ENCODE measurements at places on chromosomes 7 and 10. TPM values are rescaled to one million over a fixed set of nuclear protein-coding genes. Genes with fewer than 3 reads are reported as not detected.
A peak's percentile ranks its signal among the peaks of the same experiment; 100 is the strongest.

GRCh38 chr10:10826125-10826524 is 191.5 kb upstream of the CELF2 start:
- peaks cover 10% of the 10 kb centered on the region for H3K27me3 ChIP-seq
- no peaks in the 10 kb centered on the region for H3K36me3 ChIP-seq
- H3K4me3 ChIP-seq = no peak overlapping the region
- DNase-seq = no peak

DNA sequence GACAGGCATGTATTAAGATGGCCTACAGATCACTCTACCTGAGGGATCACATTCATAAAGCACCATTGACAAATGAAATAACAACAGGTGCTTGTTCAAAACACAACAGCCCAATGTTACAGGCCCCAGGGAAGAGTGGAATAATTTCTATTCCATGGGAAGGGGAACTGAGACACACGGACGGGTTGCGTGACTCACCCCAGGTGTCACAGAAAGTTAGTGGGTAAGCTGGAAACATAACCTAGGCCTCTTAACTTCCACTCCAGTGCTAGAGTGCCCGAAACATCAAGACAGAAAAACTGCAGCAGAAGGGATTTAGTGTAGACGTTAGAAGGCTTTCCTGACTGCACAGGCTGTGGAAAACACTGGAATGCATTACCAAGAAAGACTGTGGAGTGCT is 48.3 kb downstream of the SLC37A3 start:
- H3K27ac ChIP-seq = no peak overlapping the region
- H3K36me3 ChIP-seq = peaks cover 68% of the 10 kb centered on the region
- DNase-seq = no peak
- H3K27me3 ChIP-seq = no peaks in the 10 kb centered on the region

DNA sequence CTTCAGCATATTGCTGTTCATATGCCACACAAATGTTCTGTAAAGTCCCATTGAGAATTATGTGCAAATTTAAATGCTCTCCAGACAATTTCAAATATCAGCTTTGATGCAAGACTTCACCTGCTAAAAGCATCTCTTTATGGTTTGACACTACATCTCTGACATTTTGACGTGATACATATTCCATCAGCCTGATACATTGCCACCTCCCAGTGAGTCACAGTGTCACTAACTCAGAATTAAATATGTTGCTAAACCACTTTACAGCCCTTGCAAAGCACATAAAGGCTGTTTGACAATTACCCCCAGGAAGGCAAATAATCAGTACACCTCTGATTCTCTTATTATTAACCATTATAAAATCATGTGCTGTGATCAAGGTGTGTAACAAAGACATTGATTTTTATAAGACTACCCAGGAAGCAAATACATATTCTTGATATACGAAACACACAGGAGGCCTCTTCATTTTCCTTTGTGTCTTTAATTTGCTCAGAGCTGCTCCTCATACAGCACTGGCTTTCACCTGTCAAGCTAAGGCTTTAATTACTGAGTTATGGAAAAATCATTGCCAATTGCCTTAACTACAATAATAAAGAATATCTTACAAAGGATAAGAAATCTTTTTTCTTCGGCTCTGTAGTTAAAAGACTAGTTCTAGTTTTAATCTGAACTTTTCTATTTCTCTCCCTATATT is 547.5 kb upstream of the C7orf33 start:
- no peaks in the 10 kb centered on the region for H3K27me3 ChIP-seq
- H3K4me1 ChIP-seq = no peaks in the 10 kb centered on the region
- no peak for DNase-seq
- no peaks in the 10 kb centered on the region for H3K36me3 ChIP-seq
- no peak overlapping the region for H3K27ac ChIP-seq

DNA sequence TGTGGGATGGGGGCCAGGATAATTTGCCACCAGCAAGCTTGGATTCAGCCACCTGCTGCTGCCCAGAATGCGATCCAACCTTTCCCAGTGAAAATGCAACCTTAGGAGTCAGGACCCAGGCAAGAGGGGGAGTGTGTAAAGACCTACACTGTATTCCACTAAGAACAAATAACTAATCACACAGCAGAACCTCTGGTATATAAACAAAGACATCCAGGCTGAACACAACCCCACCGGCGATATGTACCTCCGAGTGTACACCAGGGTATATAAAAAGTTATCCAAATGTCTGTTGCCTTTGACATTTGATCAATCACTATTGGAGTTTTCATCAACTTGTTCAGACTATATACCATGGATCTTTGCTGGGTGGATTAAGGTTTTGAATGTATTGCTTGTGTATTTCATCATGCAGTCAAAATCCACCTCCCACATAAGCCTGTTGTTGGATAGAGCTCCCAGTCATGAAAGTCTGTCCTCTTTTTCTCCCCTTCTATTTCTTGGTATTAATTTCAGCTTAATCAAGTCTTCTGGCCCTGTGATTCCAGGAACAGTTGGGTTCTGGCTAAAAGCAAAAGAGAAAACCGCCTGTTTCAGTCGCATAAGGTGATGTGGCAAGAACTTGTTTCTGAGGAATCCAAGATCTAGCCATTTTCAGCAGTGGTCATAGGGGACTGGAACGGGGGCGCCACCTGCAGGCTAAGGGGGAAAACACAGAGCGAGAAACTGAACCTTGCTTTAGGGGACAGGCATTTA is 290.7 kb downstream of the CCDC3 start:
- H3K4me3 ChIP-seq = no peak overlapping the region
- peak; percentile 92 for DNase-seq
- H3K27me3 ChIP-seq = no peaks in the 10 kb centered on the region
- peaks cover 72% of the 10 kb centered on the region for H3K4me1 ChIP-seq
- H3K27ac ChIP-seq = peak overlapping the region; percentile 77

DNA sequence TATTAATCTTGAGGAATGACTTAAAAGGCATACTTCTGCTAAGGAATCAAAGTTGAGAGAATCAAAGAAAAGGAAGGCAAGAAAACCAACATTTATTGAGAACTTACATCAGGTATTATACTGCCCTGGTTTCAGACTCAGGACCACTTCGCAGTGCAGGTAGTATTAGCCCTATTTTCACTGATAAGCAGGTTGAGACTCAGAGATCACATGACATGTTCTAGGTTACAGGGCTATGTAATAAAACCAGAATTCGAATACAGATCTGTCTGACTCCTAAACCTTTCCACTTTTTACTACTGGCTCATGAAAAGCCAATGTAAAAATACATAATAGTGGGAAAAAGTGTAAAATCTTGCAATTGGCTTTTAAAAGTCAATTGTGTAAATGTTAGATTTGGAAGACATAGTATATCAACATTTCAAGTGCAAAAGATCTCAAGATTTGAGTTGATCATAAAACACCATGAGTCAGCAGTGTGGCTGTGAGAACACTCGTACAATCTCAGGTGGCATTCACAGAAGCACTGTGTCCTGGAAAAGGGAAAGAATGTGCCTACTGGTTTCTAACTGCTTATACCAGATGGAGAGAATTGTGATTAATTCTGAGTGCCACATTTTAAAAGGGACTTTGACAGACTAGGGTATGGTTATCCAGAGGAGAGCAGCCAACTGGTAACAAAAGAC is 195.8 kb upstream of the MKLN1 start:
- no peak for DNase-seq
- no peak overlapping the region for H3K27ac ChIP-seq
- no peaks in the 10 kb centered on the region for H3K4me1 ChIP-seq
- no peak overlapping the region for H3K4me3 ChIP-seq
- no peaks in the 10 kb centered on the region for H3K27me3 ChIP-seq

DNA sequence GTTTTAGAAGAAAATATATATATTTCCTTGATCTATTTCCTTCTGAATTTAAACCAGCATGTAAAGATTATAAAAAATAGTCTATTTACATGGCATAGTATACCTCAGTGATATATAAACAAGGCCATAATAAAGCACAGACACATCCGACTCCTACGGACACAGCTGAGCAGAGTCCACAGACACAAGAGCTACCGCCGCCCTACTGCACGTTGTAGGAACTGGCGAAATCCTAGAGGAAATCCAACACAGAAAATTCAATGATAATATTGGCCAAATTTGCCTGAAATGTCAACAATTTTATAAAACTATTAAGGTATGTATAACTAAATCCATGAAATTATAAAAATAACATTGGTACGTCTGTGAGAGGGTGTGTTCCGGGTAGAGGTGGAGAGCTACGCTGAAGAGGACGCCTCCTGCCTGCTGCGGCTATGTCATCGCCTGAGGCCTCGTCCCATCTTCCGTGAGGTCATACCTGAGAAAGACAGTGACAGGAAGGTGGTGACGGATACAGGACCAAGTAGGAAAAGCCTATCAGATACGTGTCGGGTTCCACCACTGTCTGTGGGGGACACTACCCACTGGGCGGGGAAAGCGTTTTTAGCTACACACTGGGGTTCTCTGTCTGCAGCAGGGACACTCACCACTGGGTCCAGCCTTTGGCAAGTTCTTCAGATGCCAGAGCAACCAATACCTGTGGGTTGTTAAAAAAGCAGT is 29.3 kb upstream of the NCAPG2 start:
- H3K4me1 ChIP-seq = peaks cover 2% of the 10 kb centered on the region
- DNase-seq = no peak
- H3K27me3 ChIP-seq = no peaks in the 10 kb centered on the region
- no peak overlapping the region for H3K4me3 ChIP-seq
- peaks cover 32% of the 10 kb centered on the region for H3K36me3 ChIP-seq

DNA sequence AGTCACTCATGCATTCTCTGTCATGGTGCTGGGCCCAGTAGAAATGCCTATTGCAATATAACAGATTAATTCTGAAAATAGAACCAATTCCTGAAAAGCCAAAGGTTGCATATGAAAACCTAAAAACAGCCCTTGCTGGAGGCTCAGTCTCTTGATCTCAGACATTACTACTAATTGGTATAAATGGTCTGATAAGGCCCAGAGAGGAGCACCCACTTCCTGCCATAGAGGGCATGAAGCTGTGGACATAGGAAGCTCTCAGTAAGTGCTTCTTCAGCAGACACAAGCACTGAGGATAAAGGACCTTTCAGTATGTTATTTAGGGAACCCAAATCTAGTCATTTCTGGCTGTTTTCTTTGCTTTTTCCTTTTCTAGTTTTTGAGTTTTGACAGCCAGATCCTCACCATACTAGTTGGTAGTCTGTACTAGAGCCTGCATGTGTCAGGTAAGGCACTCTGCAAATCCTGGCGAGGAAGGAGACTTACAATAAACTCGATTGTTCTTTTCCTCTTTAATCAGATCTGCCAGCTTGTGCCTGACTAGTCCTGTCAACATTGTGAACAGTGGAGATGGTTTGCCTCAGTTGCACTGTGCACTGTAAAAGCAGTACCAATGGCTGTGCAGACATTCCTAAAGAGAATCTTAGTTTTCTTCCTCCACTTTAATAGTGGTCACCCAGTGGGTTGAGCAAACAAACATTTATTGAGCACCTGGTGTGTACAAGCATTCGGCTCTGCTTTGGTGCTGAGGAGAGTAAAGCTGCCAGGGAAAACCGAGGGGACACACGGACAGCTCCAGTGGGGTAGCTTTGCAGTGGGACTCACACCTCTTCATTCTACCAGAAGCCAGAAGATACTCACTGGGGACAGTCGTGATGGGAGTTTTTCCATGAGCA is 140.9 kb downstream of the CHN2 start:
- H3K4me1 ChIP-seq = peaks cover 22% of the 10 kb centered on the region
- peaks cover 2% of the 10 kb centered on the region for H3K27me3 ChIP-seq
- no peaks in the 10 kb centered on the region for H3K36me3 ChIP-seq
- DNase-seq = no peak
- no peak overlapping the region for H3K4me3 ChIP-seq
- no peak overlapping the region for H3K27ac ChIP-seq

- H3K36me3 ChIP-seq = no peaks in the 10 kb centered on the region
- H3K4me1 ChIP-seq = peaks cover 11% of the 10 kb centered on the region
- no peak for DNase-seq
- no peaks in the 10 kb centered on the region for H3K27me3 ChIP-seq
- no peak overlapping the region for H3K27ac ChIP-seq
These were observed 84.0 kb upstream of the GTF2I start for GRCh38 chr7:74573512-74573911.

DNA sequence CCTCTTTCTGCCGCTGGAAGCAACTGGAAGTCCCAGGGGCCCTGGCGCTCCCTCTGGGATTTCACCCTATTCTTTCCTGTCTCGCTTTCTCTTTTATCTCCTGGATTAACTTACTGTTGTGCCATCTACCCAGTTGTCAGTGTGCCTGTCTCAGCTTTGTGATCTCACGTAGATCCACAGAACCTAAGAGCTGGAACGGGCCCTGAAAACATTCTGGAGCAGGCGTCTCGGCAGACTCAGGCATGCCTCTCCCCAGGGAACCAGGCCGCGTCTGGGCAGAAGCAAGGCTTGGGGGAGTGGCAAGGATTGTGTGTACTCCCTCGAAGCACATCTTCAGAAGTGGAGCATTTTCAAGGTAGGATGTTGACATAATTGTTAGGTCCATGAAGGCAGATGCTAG is 87.2 kb downstream of the KCNMA1 start:
- H3K27me3 ChIP-seq = peaks cover 4% of the 10 kb centered on the region
- no peak overlapping the region for H3K4me3 ChIP-seq
- H3K4me1 ChIP-seq = no peaks in the 10 kb centered on the region
- no peaks in the 10 kb centered on the region for H3K36me3 ChIP-seq

DNA sequence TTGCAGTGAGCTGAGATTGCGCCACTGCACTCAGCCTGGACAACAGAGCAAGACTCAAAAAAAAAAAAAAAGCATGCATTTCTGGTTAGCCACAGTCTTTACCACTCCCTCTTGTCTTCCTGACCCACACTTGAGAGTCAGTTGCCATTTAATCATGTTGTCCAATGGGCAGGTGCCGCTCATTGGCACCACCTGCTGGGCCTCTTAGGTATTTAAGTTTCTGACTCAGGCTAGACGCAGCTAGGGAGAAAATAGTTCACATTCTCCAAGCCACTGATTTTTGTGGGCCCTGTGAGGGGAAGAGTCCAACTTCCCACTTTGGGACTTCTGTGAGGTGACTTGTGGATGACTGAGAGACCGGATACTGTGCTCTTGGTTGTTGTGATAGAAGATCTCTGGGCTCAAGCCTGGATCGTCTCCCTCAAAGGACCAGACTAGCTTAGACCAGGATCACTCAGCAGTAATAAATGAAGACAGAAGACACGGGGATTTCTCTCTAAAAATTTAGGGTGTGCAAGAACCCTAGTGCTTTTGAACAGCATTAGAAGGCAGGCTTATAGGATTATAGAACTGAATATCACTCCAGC is 26.8 kb upstream of the SORCS3 start:
- H3K36me3 ChIP-seq = no peaks in the 10 kb centered on the region
- H3K27me3 ChIP-seq = peaks cover 6% of the 10 kb centered on the region
- H3K4me3 ChIP-seq = no peak overlapping the region
- DNase-seq = peak; percentile 51
- no peaks in the 10 kb centered on the region for H3K4me1 ChIP-seq

- no peak for DNase-seq
- peaks cover 11% of the 10 kb centered on the region for H3K36me3 ChIP-seq
- H3K4me3 ChIP-seq = peak overlapping the region; percentile 78
These were observed 1.6 kb downstream of the SEPHS1 start for GRCh38 chr10:13346283-13347042.

- H3K4me1 ChIP-seq = peaks cover 5% of the 10 kb centered on the region
- H3K27ac ChIP-seq = no peak overlapping the region
- no peak overlapping the region for H3K4me3 ChIP-seq
- no peak for DNase-seq
- peaks cover 5% of the 10 kb centered on the region for H3K27me3 ChIP-seq
These were observed 127.3 kb downstream of the DIP2C start for GRCh38 chr10:562142-562541.

Gene SMKR1
- total RNA-seq = 2.0 TPM

Gene PTN
- total RNA-seq = not detected

Gene CYP3A4
- total RNA-seq = not detected

Data from activated CD4-positive, alpha-beta memory T cell treated with anti-CD3 and anti-CD28 coated beads for 36 hours (primary cell).